ENCODE measurements at places on chromosomes 1 and 21.

DNA sequence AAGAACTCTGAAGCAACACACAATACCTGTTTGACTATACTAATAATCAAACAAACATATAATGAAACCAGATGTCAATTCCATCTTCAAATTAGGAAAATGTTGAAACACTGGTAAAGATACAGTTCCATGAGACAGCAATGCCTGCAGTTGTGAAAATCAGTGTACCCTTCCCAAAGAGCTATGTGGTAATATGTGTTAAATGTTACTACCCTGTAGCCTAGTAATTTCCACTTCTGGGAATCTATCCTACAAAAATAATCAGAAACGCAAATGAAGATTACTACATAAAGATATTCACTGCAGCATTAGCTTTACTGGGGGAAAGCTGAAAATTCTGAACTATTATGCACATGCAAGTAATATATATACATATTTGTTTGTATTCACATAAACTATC is 16.9 kb downstream of the GLIS1 start:
- no peak for DNase-seq

DNA sequence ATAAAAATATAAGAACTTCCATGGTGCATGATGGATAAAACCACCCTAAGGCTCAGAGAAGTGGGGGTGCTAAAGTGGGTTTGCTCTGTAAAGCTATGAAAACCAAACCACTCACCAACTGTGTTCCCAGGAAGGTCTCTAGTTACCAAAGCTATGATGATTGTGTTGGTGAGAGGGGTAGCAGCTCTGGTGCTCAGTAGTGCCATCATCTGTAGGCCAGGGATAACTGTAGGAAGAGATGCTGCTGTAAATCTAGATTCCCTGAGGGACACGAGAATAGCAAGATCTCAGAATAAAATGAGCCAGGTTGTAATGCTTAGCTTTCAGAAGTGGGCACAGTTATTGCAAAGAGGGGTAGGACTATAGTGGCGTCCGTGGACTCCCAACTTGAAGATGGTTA is 124.5 kb downstream of the GREM2 start:
- DNase-seq: no peak

DNA sequence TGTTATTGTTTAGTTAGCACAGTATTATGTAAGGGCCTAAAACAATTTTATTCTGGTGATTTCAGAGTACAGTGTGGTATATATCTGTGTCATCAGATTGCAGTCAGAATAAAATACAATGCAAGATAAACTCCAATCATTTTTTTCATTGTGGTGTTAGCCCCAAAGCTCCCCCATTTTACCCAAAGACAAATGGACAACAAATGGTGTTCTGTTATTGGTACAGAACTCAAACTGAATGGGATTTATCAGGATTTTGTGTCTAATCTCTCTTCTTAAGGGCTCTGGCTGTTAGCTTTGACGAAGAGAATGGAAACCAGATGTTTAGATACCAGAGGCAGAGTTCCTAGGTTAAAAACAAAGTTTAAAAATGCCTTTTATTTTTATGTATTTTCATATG is 163.1 kb upstream of the USP25 start:
- no peak for DNase-seq

DNA sequence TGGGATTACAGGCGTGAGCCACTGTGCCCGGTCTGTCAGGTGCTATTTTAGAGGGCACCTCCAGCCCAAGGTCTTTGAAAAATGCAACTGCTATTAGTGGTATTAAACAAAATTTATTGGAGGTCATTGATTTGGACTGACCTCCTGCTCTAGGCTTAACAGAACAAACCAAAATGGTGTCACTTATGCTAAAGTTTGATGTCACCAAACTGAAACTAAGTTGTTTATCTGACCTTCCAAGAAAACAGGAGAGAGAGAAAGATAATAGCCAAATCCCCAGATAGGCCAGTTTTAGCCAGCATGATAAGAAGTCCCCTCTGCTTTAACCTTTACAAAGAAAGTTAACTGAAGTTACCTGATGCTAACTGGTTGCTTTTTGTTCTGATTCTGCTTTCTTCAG is 8.1 kb upstream of the INAVA start:
- DNase-seq: no peak

- no peak for DNase-seq
Observed at GRCh38 chr1:197614916-197615692, 160.2 kb downstream of the DENND1B start.

All from DMS79 treated with DMSO at 0.1 percent for 48 hours (cell line).